ENCODE measurements at places on chromosomes 6 and 20.
A peak's percentile ranks its signal among the peaks of the same experiment; 100 is the strongest.

- no peak for DNase-seq
Observed at GRCh38 chr6:42326248-42326647, 108.6 kb upstream of the MRPS10 start.

DNA sequence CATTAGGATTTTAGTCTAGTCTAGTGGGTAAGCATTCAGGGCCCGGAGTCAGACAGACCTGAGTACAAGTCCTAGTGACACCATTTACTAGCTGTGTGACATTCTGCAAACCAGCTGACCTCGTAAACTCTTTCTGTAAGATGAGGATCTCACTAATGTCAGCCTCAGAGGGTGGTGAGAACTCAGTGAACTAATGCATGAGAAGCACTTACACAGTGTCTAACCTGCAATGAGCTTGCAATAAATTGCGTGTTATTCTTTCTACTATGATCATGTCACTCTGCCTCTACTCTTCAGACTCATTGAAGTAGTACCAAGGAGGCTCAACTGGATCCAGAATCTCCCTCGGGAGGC lies 41.1 kb upstream of the ZNF831 start:
- DNase-seq, result no peak

GRCh38 chr20:55116598-55116997 lies 641.2 kb downstream of the DOK5 start:
- DNase-seq, result no peak

DNA sequence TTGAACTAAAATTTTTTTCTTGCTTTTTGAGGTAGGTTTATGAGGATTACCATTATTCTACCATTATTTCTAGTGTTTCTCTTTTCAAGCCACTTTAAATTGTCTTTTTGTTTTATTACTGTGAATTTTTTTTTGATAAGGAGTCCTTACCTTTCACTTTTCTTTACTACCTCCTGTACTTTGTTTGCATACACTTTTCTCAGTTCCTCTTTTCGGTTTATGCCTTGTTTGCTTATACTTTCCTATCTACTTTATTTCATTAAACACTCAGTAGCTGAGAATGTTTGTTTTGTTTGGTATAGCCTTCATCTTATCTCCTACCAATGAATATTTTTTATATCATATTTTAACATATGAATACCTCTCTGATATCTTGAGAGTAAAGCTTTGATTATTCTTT lies 147.9 kb downstream of the TFAP2B start:
- DNase-seq, result no peak

DNA sequence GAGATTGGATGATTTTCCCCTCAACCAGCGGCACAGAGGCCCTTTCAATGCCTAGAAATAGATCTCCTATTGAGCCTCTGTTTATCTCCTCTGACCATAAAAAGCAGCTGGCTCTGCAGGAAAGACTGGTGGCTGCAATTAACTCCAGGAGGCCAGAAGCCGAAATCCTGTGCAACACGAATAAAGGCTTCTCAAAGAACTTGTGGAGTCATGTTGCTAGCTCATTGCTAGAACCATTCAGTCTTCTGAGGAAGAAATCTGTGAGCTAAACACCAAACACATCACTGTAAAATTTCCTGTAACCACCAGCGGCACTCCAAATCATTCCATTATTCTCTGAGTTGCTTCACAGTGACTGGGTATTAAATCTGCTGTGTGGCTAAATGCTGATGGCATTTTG lies 49.1 kb upstream of the TPD52L1 start:
- peak; percentile 55 for DNase-seq

- no peak for DNase-seq
Observed at GRCh38 chr20:64176971-64177370, 12.7 kb downstream of the MYT1 start.

DNA sequence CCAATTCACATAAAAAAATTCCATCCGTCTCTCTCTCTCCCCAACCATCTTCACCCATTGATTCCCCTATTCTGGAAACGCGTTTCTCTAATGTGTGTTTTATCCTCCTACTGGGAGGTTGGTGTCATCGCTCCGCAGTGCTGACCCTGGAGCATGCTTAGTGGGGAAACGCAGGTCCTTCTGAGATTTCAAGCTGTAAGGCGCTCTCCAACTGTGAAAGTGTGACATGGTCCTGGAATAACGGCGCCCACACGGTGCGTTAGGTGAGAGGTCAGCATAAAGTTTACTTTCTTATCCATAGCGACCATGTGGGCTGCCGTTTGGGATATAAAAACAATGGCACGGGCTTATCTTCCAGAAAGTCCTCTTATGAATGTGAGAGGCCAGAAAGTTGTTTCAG lies 123.9 kb downstream of the WDR27 start:
- no peak for DNase-seq

GRCh38 chr20:16385462-16385861 lies 187.8 kb downstream of the KIF16B start:
- no peak for DNase-seq

GRCh38 chr6:79145301-79145700 lies 67.2 kb upstream of the PHIP start:
- no peak for DNase-seq

- no peak for DNase-seq
Observed at GRCh38 chr6:119339941-119340456, 9.6 kb downstream of the MAN1A1 start.

GRCh38 chr6:109690373-109690736 lies 647 bp downstream of the AK9 start:
- DNase-seq, result no peak

DNA sequence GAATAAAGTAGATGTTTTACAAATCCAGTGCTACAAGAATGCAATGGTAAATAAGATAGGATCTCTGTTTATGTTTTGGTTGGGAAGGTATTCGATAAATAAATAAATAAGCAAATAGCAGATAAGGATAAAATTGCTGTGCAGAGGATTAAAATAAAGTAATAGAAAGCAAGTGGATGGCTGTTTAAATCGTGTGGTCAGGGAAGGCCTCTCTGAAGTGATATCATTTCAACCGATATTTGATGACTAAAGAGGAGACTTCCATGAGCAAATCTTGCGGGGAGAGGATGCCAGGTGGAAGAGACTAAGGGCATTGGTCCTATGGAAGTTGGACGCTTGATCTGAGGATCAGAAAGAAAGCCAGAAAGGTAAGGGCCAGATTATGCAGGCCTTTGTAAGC lies 92.0 kb upstream of the CCN2 start:
- DNase-seq, result no peak

DNA sequence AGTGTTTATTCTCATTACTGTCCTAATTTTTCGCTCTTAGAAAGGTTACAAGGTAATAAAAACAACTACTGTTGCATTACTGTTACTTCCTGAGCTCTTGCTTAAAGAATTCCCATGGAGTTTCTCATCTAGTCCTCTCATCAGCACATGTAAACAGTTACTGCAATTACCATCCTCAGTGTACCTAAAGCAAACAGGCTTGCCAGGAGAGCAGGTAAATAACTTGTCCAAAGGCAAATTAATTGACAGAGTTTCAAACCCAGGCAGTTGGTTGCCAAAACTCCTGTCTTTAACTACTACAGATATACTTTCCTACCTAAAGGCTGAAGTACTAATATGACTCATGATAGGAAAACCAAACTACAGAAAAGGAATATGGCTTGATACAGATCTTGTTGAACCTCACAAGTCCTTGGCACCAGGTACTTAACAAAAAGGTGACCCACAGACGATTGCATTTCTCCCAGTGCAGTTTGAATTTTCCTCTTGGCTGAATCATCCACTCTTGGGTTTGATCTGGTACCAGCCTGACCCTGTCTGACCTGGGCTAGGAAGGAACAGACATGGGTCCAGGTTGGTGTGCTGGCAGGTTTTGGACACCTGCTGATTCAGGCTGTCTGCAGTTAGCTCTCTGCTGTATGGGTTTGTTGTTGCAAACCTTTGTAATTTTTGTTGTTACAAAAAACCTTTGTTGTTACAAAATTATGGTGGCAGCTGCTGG lies 153.0 kb downstream of the CFAP61 start:
- no peak for DNase-seq

GRCh38 chr6:90939906-90940305 lies 353.0 kb upstream of the MAP3K7 start:
- no peak for DNase-seq

- no peak for DNase-seq
Observed at GRCh38 chr6:43307451-43308100, 1.1 kb downstream of the CRIP3 start.

- DNase-seq, result peak; percentile 30
Observed at GRCh38 chr20:13788167-13788834, 3.5 kb downstream of the NDUFAF5 start.

- no peak for DNase-seq
Observed at GRCh38 chr6:166003569-166003968, 164.1 kb downstream of the TBXT start.

GRCh38 chr6:16841241-16841640 lies 80.0 kb upstream of the ATXN1 start:
- DNase-seq, result no peak

DNA sequence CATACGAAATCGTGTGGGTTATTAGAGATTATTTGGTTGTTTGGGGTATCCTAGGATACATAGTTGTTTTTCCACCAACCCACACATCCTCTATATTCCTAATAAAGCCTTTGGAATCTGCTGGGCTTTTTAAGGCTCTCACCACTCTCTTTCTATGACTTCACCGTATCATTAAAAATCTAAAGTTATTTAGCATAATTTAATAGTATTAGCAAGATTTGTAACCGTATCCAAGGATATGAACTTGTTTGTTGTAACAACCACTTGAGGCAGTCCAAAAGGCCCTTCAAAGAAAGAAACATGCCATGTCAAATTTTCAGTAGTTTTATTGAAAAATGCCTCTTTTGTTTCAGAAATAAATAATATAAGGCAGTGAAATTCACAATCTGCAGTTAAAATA lies 121.8 kb downstream of the COL12A1 start:
- no peak for DNase-seq

GRCh38 chr20:41349266-41349665 lies 8.6 kb downstream of the LPIN3 start:
- DNase-seq, result no peak

DNA sequence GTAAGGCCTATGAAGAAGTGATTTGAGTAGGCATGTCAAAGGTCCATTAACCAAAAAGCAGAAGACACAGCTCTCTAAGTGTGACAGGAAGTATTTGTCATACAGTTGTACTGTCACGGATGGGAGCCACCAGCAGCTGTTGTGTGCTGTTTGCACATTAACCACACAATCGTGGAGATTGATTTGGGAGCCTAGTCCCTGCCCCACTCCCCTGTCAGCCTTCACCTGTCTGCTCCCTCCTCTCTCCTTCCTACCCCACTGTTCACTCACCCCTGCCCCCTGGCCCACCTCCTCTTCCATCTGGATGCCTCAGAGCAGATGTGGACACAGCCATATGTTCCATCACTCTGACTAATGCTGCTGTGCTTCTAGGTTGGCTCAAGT lies 124.7 kb upstream of the SPACA1 start:
- DNase-seq, result no peak

DNA sequence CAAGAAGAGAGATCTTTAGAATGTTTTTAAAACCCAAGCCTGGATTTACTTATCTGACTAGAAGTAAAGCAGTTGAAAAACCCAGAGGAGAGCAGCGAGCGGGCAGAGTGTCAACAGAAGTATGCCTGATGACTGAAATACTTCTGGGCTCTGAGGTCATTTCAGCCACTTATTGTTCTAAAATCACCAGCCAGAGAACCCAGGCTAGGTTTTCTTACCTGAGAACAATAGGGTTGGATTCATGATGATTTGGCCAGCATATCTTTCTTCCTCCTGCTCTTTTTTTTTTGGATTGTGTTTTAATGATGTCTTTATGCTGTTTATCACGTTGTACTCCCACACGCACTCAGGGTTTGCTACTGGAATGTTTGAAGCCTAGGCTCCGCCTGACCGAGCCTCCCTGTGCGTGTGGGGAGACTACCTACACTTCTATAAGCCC lies 63.0 kb upstream of the KIF25 start:
- no peak for DNase-seq

DNA sequence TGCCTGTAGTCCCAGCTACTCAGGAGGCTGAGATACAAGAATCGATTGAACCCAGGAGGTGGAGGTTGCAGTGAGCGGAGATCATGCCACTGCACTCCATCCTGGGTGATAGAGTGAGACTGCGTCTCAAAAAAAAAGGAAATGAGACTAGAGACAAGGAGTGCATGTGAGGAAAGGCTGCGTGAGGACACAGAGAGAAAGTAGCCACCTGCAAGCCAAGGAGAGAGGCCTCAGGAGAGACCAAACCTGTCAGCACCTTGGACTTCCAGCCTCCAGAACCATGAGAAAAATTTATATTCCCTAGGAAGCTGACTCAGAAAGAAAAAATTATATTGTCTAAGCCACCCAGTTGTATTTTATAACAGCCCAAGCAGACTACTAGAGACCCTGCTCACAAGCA lies 7.4 kb upstream of the BEND3 start:
- no peak for DNase-seq

GRCh38 chr6:107490566-107491137 lies 735 bp downstream of the SOBP start:
- peak; percentile 20 for DNase-seq

DNA sequence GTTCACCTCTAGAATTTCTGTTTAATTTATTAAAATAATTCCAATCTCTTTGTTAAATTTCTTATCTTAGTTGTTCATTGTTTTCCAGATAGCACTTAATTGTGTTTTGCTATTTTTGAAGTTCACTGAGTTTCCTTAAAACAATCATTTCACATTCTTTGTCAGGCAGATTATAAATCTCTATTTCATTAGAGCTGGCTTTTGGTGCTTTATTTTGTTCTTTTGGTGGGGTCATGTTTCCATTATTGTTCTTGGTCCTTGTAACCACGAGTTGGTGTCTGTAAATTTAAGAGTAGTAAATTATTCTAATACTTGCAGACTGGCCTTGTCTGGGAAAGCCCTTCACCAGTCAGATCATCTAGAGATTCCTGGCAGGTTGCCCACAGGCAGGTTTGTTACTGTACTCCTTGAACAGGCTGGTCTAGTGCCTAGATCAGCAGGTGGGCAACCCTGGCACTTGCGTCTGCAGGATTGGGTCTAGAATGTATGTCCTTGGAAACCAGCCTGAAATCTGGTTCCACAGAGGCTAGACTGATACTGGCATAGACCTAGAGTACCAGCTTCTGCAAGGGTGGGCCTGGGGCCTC lies 110.4 kb downstream of the ADGB start:
- DNase-seq, result no peak

DNA sequence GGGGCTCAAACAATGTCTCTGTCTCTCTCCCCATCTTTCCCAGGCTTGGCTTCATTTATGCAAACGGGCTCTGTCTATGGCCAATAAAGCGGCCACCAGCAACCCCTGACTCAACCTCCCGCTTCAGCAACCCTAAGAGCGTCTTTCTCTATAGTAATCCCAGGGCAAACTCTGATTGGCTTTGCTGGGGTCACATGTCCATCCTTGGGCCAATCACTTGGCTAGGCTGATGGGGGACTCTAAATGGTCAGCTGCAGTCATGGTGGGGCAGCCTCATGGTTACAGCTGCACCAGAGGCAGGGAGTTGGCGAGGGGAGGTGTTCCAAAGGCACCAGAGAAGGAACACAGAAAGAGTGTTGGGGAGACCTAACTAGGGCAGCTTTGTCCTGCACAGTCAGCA lies 68.5 kb upstream of the BLCAP start:
- DNase-seq, result no peak

- DNase-seq, result no peak
Observed at GRCh38 chr6:91534614-91535013, 947.7 kb upstream of the MAP3K7 start.
